HCT116 (cell line): ENCODE measurements at places on chromosomes 2 and 18. TPM values are rescaled to one million over a fixed set of nuclear protein-coding genes. Genes with fewer than 3 reads are reported as not detected.

- no peak for DNase-seq
Observed at GRCh38 chr2:922185-922584, 28.5 kb upstream of the SNTG2 start.

DNA sequence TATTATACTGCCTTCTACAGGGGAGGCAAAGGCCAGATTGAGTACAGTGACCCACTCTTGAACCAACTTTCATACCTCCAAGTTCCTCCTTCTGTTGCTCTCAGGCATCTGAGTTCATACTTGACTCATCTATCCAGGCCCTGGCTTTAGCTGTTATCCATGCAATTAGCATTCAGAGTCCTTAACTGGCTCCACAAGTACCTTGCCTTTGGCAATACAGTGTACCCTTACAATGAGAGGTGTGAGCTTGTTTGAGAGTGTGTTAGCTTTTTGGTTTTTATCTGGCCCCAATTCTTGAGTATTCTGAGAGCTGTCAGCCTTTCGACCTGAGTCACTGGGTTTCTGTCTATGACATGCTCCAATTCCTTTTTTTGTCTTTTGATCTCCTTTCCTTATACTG is 60.2 kb downstream of the EHD3 start:
- no peak for DNase-seq

DNA sequence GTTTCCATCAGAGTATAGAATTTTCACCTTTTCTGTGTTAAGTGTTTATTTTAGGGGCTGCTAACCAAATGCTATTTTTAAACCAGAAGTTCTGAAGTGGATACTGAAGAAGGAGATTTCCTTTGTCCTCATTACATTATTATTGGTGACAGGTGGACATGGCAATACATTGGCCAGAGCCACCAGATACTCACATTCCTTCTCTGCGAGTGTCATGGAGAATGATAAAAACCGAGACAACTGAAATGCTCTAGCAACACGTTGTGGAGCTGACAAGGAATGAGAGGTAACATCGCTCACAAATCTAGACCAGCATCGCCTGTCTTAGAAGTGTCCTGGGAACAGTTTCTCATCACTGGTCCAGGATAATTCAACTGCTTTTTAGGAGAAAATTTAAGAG is 241.2 kb downstream of the IRS1 start:
- no peak for DNase-seq

- no peak for DNase-seq
Observed at GRCh38 chr2:25030702-25031101, 11.2 kb upstream of the EFR3B start.

DNA sequence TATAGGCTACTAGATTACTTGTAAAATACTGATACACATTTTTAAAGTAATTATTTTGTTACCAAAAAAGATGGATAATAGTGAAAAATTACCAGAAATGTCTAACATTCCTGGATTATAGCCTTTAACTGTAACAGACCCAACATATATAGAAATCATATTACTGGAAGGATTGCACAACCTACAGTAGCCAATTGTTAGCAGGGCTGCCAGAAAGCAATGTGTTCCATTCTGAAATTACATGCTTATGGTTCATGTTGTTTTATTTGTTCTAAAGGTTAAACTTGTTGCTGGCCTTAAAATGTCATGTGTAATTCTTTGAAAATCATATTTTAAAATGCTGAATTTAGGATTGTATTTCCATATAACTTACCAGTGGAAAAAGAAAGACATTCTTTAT is 793.6 kb upstream of the ACVR2A start:
- no peak for DNase-seq

DNA sequence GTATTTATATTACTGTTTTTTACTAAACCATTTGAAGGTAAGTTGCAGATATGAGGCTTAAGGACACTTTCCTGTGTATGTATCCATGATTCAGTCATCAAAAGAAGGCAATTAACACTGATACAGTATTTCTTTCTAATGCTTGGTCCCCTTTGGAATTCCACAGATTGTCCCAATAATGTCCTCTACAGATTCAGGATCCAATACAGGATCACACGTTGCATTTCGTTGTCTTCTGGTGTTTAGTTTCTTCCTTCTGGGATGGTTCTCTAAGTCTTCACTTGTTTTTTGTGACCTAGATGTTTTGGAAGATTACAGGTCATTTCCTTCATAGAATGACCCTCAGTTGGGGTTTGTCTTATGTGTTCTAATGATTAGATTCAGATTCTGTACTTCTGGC is 40.0 kb downstream of the NPAS2 start:
- no peak for DNase-seq

GRCh38 chr2:37769551-37769950 is 98.1 kb upstream of the CDC42EP3 start:
- no peak for DNase-seq

GRCh38 chr2:224040753-224041152 is 1.7 kb upstream of the SERPINE2 start:
- no peak for DNase-seq

The SPP2 gene
- total RNA-seq: not detected

The ALPG gene
- 0.10 TPM for total RNA-seq

The NEMP2 gene
- 8.6 TPM for total RNA-seq

The TMEM178A gene
- 1.3 TPM for total RNA-seq

The MRO gene
- 0.84 TPM for total RNA-seq
